Stimulated activated CD4-positive, alpha-beta T cell treated with anti-CD3 and anti-CD28 coated beads, Interleukin-15, amount 100 ng/mL, for 1 hour (primary cell): ENCODE measurements at places on chromosomes 11 and 22.

GRCh38 chr11:81470446-81470845 is 1263.2 kb downstream of the FAM181B start:
- no peak for DNase-seq

- peak; percentile 12 for DNase-seq
Measured at GRCh38 chr11:74397501-74398243, 561 bp downstream of the PGM2L1 start.

DNA sequence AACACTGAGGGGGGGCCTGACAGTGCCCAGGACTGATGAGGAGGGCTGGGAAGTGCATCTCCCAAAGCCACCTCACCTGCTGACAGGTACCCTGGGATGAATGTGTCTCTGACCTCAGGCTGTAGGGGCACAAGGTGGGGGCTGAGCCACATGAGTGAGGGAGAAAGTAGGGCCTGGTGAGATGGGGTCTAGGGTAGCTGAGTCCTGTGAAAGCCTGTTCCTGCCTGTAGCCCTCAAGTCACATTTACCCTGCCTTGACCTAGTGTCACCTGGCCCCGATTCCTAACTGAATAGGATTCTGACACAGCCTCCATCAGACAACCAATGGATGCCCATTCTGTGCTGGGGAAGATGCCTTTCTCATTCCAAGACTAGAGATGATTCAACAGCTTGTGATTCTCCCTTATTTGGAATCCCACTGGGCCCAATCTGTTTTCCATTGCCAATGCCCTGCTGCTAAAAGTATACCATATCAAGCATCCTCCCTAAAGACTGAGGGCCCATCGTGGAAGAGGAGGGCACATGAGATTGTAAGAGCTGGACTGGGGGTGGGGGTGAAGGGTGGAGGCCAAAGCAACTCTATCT is 11.1 kb upstream of the RFPL1 start:
- DNase-seq, result no peak

DNA sequence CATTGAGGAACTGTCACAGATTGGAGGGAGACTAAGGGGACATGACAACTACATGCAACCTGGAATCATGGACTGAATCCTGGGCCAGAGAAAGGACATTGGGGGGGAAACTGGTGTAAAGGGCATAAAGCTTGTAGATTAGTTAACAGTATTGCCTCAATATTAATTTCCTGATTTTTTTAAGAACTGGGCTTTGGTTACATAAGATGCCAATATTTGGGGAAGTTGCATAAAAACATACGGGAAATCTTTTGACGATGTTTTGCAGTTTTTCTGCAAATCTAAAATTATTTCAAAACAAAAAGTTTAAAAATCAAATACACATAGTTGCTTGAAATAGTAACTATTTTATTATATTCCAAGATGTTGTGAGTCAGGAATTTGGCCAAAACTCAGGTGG is 2.9 kb upstream of the FOLR3 start:
- DNase-seq, result no peak
